ENCODE measurements at places on chromosomes 4 and X.

DNA sequence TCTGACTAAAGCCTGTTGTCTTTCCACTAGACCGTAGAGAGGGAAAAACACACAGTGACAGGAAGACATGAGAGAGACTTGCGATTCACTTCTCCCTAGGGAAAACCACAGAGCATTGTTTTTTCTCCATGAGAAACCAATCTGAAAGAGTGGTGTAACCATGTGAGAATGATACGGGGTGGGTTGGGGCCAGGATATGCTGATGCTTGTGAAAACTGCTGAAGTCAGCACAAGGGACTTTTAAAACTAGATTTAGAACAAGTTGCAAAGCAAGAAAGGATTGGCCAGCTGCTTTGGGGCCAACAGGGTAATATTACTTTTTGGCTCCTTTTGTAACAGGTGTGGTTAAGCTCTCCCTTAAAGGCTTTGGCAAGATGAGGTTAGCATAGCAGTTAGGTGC is 66.1 kb downstream of the NHSL2 start:
- H3K27ac ChIP-seq = no peak overlapping the region
- no peaks in the 10 kb centered on the region for H3K4me1 ChIP-seq
- no peak overlapping the region for H3K4me3 ChIP-seq
- H3K36me3 ChIP-seq = no peaks in the 10 kb centered on the region
- no peaks in the 10 kb centered on the region for H3K27me3 ChIP-seq

DNA sequence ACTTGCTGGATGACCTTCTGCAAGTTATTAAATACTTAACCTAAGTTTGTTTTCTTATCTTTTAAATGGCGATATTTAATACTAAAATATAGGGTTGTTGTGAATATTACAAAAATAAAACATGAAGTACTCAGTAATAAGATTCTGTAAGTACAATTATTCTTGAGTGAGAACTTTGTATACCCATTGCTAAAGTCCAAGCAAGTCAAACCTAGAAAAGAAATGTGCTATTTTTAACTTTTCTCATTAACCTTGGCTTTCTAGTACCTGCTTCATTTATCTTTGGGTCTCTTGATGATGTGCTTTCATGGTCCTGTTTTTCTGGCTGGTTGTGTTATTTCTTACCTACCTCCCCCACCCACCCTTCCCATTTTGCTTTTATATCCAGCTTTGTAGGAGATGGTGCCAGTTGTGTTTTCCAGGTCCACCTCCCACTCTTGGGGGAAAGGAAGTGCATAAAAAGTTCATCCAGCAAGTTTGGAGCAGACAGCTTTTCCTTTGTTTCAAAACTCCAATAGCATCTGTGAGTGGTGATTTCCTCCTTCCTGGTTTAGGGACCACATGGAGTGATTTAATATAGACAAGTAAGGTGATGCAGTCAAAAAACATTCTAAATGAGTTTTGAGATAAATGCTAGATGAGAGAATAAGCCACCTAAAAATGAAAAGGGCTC is 7.5 kb upstream of the CXCL8 start:
- H3K4me3 ChIP-seq = no peak overlapping the region
- no peak overlapping the region for H3K27ac ChIP-seq
- no peak for DNase-seq
- H3K36me3 ChIP-seq = no peaks in the 10 kb centered on the region
- no peaks in the 10 kb centered on the region for H3K27me3 ChIP-seq

GRCh38 chr4:107017443-107018343 is 18.4 kb downstream of the DKK2 start:
- no peak overlapping the region for H3K4me3 ChIP-seq
- H3K4me1 ChIP-seq = no peaks in the 10 kb centered on the region
- no peaks in the 10 kb centered on the region for H3K27me3 ChIP-seq
- H3K36me3 ChIP-seq = no peaks in the 10 kb centered on the region
- DNase-seq = no peak

DNA sequence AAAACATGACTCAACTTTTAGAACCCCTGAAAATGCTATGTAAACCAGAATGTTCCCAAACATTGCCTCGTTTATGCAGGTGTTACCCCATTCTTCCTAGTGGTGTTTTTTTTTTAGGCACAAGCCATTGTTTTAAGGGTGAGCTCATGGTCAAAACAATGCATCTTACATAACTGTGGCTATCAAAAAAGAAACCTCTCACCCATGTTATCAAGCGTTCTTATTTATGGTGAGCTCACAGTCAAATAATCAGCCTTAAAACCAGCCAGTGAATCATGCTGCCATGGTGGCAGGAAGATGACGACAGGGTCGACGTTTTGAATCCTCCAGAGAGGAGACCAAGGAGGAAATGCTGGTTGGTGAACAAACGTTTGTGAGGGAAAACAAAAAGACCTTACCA is 195.2 kb downstream of the KDR start:
- peak overlapping the region; percentile 77 for H3K27ac ChIP-seq
- DNase-seq = no peak
- H3K27me3 ChIP-seq = no peaks in the 10 kb centered on the region
- H3K36me3 ChIP-seq = no peaks in the 10 kb centered on the region
- H3K4me1 ChIP-seq = peaks cover 19% of the 10 kb centered on the region

GRCh38 chr4:161350946-161351345 is 812.9 kb downstream of the FSTL5 start:
- H3K4me3 ChIP-seq = no peak overlapping the region
- no peaks in the 10 kb centered on the region for H3K36me3 ChIP-seq
- no peaks in the 10 kb centered on the region for H3K27me3 ChIP-seq
- H3K4me1 ChIP-seq = no peaks in the 10 kb centered on the region

All from left ventricle myocardium inferior (tissue), 1 donor.